Stimulated activated CD4-positive, alpha-beta T cell treated with anti-CD3 and anti-CD28 coated beads, Interleukin-4, amount 100 ng/mL, for 24 hours (primary cell): ENCODE measurements at places on chromosomes 3 and 15.

GRCh38 chr15:64046421-64047153, at the start of gene DAPK2:
Gene DAPK2 (minus strand): TSS chr15:64046485. CDS start chr15:64040261, 6,224 bp downstream.
- peak; percentile 67 for DNase-seq

GRCh38 chr3:37952564-37952963, 38.0 kb upstream of the VILL start:
- no peak for DNase-seq

GRCh38 chr3:171261487-171261886, 198.7 kb downstream of the TNIK start:
- no peak for DNase-seq

GRCh38 chr15:59290295-59291212, 82.1 kb downstream of the MYO1E start:
- no peak for DNase-seq

- DNase-seq, result no peak
Observed at GRCh38 chr3:103112273-103112672, 677.5 kb downstream of the ZPLD1 start.

DNA sequence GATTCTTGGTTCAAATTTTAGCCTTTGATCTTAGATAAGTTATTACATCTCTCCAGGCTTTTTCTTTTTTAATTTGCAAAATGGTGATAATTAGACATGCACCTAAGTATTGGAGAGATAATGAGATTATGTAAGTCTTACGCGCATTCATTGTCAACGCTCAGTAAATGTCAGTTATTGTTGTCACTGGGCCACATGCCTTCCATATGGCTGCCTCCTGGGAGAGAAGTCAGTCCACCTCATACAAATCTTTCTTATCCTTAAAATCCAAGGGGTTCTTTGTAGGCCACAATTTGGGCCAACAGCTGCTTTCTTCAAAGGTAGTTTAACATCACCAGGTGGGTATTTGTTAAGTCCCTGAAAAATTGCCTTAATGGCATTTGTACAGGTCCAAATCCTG, 25.5 kb upstream of the PTPRG start:
- no peak for DNase-seq

GRCh38 chr15:70033529-70034140, 64.1 kb downstream of the TLE3 start:
- no peak for DNase-seq

- DNase-seq, result no peak
Observed at GRCh38 chr3:167851171-167851570, 115.7 kb downstream of the SERPINI1 start.

- DNase-seq, result no peak
Observed at GRCh38 chr3:35404571-35404970, 234.8 kb upstream of the ARPP21 start.
